Fibroblast of upper back skin (primary cell): ENCODE measurements at places on chromosomes 11 and 22.
A peak's percentile ranks its signal among the peaks of the same experiment; 100 is the strongest.

DNA sequence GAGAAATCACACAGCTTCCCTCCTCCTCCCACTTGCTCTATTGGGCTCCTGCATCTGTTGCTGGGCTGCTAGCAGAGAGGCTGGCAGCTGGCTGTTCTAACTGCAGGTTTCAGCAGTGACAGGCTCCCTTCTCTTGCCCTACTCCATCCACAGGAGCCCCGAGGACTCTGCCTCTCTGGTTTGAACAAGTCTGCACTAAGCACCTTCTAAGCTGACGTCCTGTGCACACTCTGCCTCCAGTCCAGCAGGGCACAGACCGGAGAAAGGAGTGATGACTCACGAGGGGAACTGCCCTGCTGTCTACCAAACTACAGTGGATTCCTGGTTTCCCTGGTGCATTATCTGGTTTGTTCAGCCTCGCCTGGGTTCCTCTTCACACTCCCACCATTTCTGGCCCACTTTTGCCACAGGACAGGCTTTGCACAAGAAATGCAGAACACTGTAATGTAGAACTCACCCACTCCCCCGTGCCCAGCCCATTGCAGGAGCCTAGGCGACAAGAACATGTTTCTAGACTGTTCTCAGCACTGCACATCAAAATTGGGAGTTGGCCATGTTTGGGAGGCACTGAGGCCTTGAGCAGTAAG, 26.0 kb downstream of the IL10RA start:
- no peak for DNase-seq

GRCh38 chr11:17718510-17718962, 835 bp upstream of the MYOD1 start:
- DNase-seq: no peak

DNA sequence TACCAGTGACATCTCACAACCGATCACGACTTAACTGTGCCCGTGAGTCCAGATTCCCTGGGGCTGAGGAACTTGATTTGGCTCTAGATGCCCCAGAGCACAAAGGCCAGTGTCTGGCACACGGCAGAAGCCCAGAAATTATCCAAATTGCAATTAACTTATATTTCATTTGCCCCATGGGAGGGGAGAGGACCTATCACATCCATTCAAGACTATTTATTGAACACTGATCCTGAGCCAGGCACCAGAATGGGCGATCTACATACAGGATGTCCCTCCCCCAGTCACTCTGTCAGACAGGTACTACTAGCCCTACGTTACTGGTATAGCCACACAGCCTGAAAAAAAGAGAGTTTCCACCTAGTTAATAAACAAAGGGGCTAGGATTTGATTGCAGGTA, 5.1 kb downstream of the DNAL4 start:
- DNase-seq: no peak

GRCh38 chr22:42299586-42300258, 29.3 kb upstream of the TCF20 start:
- no peak for DNase-seq

DNA sequence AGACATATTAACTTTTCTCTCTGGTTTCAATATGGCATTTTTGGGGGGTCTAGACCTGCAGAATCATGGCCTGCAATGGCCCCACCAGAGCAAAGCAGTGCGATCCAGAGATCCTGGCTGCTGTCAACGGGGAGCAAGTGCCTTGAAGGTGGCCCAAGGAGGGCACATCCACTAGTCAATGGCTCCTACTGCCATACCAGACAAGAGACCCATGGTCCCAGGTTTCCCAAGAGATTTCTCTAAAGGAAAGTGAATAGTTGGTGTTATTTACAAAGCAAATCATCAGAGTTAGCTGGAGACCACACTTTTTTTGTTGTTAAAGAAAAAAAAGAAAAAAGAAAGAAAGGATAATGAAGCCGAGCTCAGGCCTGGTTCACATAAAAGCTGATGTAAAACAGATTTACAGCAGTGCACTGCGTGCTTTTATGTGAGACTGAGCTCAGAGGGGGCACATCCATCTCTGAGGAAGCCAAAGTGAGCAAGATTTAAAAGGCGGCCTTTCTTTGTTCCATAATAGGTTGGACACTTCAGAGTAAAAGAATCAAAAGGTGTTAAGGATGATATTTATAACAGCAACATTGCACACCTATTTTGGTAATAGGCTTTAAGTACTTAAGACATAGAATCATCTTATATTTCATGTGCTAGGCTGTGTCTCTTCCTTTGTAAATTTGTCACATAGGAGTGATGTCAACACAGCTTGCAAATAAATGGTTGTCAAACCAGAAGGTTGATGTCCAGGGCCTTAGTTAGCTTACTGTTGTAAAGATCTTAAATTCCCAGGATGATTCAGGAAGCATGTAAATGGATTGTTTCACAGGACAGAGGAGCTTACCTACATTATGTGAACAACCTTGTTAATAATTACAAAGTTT, 201.3 kb upstream of the NTM start:
- DNase-seq: no peak

DNA sequence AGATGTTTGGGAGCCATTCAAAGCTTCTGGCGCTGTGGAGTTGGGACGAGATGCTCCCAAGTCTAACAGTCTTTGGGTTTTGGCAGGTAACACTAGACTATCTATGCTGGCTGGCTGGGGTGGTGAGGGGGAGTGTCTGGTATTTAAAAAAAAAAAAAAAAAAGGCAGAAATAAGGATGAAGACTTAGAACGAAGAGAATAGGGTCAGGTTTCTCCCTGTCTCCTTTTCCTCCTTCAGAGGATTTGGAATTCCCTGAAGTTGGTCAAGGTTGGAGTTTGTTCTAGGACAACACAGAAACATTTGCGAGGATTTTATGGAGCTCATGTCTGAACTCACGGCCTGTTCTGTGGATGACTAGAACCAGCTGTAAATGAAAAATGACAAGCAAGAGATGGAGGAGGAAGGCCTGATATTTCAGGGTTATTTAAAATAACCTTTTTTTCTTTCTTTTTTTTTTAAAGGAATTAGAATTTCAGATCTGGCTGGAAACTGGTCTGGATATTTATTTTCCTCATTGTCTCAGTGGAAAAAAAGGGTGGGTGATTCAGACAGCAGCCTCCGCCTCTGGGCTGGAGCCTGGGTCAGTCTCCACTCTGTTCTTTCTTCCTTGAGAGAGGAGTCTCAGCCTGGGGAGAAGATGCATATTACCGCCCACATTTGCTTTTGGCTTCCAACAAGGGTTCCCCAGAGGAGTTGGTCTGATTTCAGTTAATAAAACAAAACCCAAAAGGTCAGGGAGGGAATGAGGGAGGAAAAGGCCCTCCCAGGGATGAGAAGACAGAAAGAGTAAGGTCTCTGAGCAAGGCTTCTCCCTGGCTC, 80.1 kb downstream of the USP35 start:
- DNase-seq: peak; percentile 54

DNA sequence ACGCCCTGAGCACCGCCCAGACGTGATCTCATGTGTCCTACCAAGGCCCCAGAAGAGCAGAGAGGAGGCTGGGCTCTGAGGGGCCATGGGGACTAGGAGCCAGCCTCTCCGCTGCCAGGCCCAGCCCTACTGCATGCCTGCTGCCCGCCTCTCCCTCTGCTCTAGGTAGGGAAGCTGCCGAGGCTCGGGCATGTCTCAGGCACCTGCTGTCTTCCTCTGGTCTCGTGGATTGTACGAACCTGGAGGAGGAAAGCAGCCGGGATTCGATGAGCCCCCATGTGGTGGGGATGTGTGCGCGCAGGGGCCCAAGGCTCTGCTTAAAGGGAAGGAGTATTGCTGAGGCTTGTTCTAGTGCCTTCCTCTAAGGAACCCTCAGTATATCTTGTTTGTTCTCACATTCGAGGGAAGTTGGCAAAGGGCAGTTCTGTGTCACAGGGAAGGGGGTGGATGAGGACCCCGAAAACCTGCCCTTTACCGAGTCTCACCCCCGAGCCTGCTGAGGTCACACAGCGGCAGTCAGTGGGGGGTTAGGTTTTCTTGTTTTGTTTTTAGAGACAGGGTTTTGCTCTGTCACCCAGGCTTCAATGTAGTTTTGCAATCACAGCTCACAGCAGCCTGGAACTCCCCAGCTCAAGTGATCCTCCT, 21.2 kb downstream of the DAGLA start:
- DNase-seq: no peak

GRCh38 chr11:100674212-100674611, 12.9 kb upstream of the ARHGAP42 start:
- DNase-seq: no peak

- DNase-seq: no peak
Observed at GRCh38 chr22:19772673-19773469, 12.3 kb downstream of the TBX1 start.

DNA sequence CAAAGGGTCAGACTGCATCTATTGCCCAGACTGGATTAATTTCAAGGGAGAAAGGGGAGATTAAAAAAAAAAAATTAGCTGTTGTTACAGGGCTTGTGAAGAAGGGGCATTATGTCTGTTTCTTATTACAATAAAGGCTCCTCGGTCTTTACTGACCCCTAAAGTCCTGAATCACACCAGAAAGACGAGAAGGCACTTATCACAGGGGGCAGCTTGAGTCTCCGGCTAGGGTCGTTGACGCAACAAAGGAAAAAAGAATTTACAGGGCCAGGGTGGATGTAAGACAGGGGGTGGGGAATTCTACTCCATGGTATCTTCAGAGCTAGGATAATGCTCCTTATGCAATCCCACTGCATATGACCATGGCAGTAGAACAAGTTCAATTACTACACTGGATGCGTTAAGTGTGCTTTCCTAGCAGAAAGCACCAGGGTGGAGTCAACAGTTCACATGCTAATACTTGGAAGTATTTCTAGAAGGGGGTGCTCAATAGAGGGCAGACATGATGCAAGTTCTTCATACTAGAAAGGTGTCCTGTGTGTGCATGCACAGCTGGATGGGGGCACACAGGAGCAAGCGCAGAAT, 16.5 kb downstream of the DDX17 start:
- no peak for DNase-seq

DNA sequence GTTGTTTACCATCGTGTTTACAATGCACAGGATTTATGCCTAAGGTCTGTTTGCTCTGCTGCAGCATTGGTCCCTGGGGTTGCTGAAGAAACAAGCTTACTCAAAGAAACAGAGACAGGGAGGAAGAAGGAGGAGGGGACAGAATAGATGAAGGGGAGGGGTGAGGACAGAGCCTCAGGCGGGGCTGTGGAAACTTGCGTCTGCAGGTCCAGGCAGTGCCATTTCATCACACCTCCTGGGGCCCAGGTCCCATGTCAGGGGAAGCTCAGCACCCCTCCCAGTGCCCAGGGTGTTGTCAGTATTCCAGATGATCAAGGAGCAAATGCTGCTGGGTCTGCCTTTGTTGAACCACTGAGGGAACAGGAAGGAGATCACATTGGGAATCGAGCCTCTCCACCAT, 1406.8 kb downstream of the TBC1D22A start:
- no peak for DNase-seq

GRCh38 chr11:83326326-83326725, 40.2 kb upstream of the CCDC90B start:
- DNase-seq: no peak

- DNase-seq: no peak
Observed at GRCh38 chr22:50675553-50676179, 3.0 kb downstream of the SHANK3 start.

- DNase-seq: no peak
Observed at GRCh38 chr11:45924036-45924915, 1.8 kb downstream of the LARGE2 start.

- peak; percentile 55 for DNase-seq
Observed at GRCh38 chr11:113289431-113290187, 24.8 kb upstream of the TTC12 start.

DNA sequence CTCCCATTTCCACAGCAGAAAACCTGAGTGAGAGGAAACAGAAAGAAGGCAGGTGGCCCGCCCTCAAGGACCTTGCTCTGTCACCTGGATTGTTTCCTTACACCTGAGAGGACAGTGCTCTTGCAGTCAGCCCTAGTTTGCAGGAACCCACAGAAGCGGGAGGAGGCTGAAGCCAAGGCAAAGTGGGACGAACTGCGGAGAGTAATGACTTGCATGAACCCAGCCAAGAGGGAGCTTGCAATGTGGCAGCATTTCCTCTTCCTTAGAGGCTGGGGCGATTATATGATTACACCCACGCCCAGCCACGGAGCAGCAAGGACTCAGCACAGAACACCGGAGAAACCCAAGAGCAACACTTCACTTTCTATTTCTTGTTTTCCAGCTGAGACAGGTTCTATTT, 102.6 kb downstream of the SPON1 start:
- no peak for DNase-seq

GRCh38 chr11:82787981-82788380, 54.3 kb upstream of the FAM181B start:
- no peak for DNase-seq

GRCh38 chr22:48253573-48253972, 1491.1 kb downstream of the TBC1D22A start:
- no peak for DNase-seq

- DNase-seq: no peak
Observed at GRCh38 chr22:30129636-30130035, 49.4 kb downstream of the HORMAD2 start.

DNA sequence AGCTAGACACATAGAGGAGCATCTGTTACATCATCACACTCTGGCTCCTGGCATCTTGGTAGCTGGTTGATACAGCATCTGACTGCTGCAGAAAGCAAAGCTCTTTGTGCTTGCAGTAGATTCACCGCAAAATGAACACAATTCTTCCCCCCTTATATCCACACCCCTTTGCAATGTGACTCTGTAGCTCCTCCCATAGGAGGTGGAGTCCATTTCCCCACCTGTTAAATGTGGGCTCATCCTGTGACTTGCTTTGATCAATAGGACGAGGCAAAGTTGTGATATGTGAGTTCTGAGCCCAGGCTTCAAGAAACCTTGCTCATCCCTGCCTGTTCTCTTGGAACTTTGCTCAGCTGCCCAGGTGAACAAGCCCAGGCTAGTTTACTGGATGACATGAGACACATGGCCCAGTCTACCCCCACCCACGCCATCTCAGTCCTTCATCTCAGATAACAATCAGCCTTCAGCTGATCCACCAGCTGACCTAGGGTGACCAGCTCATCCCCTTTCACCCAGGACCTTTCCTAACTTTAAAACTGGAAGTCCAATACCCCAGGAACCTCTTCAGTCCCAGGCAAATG, 272.2 kb downstream of the TENM4 start:
- no peak for DNase-seq

DNA sequence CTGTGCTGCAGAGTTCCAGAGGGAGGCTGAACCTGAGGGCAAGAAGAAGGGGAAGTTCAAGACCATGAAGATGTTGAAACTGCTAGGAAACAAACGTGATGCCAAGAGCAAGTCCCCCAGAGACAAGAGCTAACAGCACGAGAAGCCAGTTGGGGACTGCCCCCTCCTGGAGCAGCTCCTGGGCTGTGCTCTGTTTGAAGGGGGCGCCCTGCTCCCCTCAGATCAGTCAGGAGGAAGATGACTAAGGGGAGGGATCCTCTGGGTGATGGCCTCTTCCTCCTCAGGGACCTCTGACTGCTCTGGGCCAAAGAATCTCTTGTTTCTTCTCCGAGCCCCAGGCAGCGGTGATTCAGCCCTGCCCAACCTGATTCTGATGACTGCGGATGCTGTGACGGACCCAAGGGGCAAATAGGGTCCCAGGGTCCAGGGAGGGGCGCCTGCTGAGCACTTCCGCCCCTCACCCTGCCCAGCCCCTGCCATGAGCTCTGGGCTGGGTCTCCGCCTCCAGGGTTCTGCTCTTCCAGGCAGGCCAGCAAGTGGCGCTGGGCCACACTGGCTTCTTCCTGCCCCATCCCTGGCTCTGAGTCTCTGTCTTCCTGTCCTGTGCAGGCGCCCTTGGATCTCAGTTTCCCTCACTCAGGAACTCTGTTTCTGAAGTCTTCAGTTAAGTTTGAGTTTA, 12.6 kb downstream of the C22orf23 start:
- no peak for DNase-seq
